Stimulated activated CD8-positive, alpha-beta memory T cell treated with anti-CD3 and anti-CD28 coated beads, Interleukin-4, amount 100 ng/mL, for 4 hours (primary cell): ENCODE measurements at places on chromosomes 4 and X.

- no peak for DNase-seq
Observed at GRCh38 chrX:30570505-30570904, 7.1 kb downstream of the TASL start.

DNA sequence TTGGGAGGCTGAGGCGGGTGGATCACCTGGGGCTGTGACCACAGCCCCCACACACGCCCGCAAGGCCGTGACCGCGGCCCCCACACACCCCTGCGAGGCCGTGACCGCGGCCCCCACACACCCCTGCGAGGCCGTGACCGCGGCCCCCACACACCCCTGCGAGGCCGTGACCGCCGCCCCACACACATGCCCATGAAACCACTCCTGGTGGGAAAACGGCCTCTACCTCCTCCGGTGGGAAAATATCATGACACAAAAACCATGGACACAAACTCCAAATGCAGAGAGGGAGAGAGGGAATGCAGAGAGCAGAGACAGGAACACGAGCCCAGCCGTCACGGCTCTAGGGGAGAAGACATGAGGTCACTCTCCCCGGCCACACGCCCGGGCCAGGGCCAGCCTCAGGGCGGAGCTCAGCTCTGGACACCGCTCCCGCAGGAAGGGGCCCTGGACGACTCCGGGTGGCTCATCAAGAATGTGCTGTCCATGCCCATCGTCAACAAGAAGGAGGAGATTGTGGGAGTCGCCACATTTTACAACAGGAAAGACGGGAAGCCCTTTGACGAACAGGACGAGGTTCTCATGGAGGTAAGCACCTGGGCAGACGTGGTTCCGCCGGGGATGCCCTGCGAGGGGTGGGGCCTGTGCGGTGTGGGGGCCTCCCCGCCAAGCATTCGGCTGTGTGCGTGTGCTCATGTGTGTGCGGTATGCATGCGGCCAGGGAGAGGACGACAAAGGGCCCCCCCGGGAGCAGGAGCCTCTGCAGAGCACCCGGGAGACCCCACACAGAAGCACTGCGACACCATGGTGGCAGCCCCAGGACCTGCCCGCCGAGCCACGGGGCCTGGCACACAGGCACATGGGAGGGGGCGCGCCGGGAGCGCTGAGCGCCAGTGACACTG is 17.4 kb downstream of the ATP5ME start:
- no peak for DNase-seq

DNA sequence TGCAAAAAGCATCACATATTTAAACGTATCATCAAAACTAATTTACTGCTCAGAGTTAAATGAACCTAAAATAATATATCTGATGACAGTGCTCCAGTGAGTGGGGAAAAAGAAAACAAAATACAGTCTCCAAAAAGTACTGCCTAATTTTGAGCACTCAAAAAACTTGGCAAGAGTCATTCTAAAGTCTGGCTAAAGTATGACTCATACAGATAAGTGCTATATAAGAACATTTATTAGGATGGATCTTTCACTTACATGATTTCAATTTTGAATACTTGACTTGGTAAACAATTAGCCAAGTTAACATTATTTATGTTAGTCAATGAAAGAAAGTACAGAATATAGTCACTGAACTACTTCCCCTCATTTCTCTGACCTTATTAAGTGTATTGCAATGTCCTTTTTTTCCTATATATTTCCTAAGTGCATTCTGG is 27.2 kb downstream of the FBXO8 start:
- DNase-seq, result no peak

DNA sequence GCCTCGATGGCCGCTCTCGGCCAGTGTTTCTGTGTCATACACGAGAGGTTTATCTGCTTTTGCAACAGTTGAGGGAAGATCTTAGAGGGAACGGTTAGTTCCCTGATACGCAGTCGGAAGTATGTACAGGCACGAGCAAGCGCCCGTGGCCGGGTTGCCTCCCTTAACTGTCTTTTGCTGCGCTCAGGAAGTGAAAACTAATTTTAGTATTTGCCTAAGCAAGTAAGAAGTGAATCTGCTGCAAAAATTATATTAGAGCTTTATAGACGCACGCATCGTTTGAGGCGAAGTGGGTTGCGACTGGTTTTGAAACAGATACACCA is 695 bp downstream of the MTM1 start:
- no peak for DNase-seq

- no peak for DNase-seq
Observed at GRCh38 chr4:38926896-38927295, 59.3 kb downstream of the FAM114A1 start.
